Stimulated activated CD4-positive, alpha-beta T cell treated with anti-CD3 and anti-CD28 coated beads, Interleukin-1b, Interleukin-23, amount 100 ng/mL, for 1 hour (primary cell): ENCODE measurements at places on chromosomes 2 and 18.

- DNase-seq, result no peak
Observed at GRCh38 chr2:236943068-236943467, 142.6 kb upstream of the COPS8 start.

- no peak for DNase-seq
Observed at GRCh38 chr2:215280326-215280725, 31.5 kb upstream of the ATIC start.

- no peak for DNase-seq
Observed at GRCh38 chr2:85661139-85661858, 6.7 kb downstream of the SFTPB start.

GRCh38 chr2:213243189-213244044 lies 40.8 kb upstream of the SPAG16 start:
- DNase-seq, result no peak

DNA sequence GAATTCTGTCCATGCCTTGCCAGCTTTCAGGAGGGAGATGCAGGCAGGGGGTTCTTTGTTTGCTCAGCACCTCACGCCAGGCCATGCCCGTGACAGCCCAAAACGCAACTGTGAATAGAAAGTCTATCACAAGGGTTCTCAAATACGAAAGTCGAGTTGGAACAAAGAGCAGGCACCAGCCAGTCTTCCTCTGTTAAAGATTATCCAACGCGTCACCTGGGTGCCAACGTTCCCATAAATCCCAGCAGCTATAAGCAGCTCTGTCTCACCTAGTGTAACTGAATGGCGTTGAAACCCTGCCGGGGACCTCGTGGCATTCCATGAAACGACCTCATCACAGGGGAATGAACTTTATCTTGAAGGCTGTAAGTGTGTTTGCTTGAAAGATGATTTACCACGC lies 84.8 kb upstream of the GATA6 start:
- no peak for DNase-seq
